ENCODE measurements at places on chromosomes 4 and X.
A peak's percentile ranks its signal among the peaks of the same experiment; 100 is the strongest.

GRCh38 chr4:164224871-164225270, 529.1 kb upstream of the SMIM31 start:
- H3K27me3 ChIP-seq, result no peaks in the 10 kb centered on the region
- H3K4me1 ChIP-seq, result no peaks in the 10 kb centered on the region
- no peak overlapping the region for H3K27ac ChIP-seq
- H3K36me3 ChIP-seq, result no peaks in the 10 kb centered on the region

DNA sequence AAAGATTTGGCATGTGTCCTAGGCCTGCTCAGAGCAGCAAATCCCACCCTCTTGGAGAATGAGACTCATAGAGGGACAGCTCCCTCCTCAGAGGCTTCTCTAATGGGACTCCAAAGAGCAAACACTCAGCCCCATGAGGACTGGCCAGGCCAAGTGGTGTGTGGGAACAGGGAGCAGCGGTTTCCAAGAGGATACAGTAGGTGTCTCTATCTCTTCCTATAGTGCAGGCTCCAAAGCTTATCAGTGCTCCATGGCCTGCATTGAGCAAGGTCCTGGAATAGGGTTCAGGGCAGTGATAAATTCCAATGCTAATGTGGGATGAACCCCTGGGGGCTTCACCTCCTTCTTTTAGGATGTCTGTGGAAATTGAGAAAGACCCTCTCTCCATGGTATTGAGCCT, 15.7 kb upstream of the MAGEA10 start:
- no peaks in the 10 kb centered on the region for H3K4me1 ChIP-seq
- no peaks in the 10 kb centered on the region for H3K27me3 ChIP-seq
- no peak overlapping the region for H3K27ac ChIP-seq
- DNase-seq, result no peak

DNA sequence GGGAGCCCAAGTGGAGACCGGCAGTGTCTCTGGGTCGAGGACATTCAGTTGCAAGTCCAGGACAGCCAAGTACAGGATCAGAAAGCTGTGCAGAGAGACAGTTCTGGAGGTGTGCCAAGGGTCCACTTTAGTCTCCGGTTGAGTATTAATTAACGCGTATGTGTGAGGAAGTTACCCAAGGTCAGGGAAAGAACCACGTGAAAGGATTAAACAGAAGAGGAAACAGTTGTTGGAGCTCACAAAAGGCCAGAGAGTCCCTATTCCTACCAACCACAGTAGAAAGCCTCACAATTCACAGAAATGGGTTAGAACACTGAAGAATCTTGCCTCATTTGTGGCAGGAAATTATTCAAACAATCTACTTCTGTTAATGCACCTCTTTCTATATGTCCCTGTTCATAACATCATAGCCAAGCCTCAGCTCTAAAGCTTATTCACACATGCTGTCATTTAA, 17.9 kb upstream of the NSUN7 start:
- no peaks in the 10 kb centered on the region for H3K27me3 ChIP-seq
- no peaks in the 10 kb centered on the region for H3K36me3 ChIP-seq
- H3K27ac ChIP-seq, result peak overlapping the region; percentile 3

GRCh38 chr4:86818841-86819240, 30.3 kb downstream of the SLC10A6 start:
- no peak overlapping the region for H3K27ac ChIP-seq
- no peak overlapping the region for H3K4me3 ChIP-seq
- H3K4me1 ChIP-seq, result peaks cover 14% of the 10 kb centered on the region
- no peak for DNase-seq
- H3K36me3 ChIP-seq, result peaks cover 28% of the 10 kb centered on the region

DNA sequence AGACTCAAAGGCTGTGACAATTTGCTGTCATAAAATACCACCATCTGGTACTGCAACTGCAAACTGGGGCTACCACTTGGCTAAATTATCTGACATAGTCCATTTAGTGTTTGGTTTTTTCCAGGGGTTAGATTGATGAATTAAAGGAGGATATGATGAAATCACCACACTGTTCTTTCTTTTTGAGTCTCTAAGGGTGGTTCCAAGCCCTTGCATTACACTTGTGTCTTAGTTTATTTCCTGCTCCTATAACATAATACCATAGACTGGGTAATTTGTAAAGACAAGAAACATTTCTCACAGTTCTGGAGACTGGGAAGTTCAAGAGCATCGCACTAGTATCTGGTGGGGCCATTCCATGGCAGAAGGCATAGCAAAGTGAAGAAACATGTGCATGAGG, 32.0 kb upstream of the CD38 start:
- H3K4me3 ChIP-seq, result no peak overlapping the region
- no peaks in the 10 kb centered on the region for H3K4me1 ChIP-seq
- H3K36me3 ChIP-seq, result no peaks in the 10 kb centered on the region
- no peak overlapping the region for H3K27ac ChIP-seq
- no peak for DNase-seq

DNA sequence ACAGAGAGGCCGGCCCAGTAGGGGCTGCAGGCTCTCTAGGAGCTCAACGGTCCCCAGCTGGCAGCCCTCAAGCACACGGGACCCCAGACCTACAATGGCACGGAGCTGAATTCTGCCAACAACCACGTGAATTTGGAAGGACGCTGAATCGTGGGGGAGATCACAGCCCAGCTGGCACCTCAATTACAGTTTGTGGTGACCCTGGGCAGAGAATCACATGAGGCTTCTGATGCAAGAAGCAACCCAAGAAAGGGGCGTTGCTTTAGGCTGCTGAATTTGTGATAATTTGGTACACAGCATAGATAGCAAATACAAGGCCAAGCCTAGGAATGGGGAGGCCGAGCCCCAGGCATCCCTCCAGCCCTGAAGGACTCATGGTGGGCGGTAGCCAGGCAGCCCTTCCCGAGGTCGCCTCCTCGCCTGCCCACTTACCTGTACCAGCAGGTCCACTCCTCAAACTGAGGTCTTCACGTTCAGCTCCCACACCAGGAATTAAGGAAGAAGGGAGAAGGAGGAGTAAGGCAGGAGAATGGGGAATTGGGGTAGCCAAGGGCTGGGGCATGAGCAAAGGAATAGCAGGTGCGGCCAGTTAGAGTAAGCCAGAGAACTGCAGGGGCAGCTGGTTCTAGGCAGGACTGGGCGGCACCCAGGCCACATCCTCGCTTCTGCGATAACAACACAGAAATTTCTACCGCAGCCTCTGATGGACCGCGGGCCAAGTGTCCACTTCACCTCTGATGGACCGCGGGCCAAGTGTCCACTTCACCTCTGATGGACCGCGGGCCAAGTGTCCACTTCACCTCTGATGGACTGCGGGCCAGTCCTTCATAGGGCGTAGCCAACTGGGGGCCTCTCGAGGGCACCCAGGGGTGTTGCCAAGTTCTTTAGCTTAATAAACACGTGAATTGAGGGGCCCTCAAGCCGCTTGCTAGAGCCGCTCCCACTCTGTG, 23.4 kb upstream of the HTRA3 start:
- peaks cover 3% of the 10 kb centered on the region for H3K27me3 ChIP-seq
- no peaks in the 10 kb centered on the region for H3K36me3 ChIP-seq
- DNase-seq, result no peak
- no peak overlapping the region for H3K27ac ChIP-seq
- no peak overlapping the region for H3K4me3 ChIP-seq

DNA sequence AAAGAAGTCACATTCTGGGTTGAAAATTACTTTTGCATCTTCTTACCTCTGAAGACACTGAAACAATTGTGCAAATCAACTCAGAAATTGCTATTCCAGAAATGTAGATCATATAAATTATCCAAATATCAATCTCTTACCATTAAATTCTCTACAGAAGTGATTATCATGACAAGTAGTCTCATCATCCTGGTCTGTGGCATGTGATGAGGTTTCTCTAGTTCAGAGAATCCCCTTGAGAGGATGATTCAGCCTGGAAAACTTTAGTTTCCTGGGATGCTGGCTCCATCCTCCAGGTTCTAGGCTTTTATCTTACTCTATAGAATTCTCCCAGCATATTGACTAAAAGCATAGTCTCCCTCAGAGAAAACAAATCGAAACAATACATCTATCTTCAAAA, 76.2 kb upstream of the S100G start:
- no peaks in the 10 kb centered on the region for H3K27me3 ChIP-seq
- H3K4me1 ChIP-seq, result peaks cover 12% of the 10 kb centered on the region
- DNase-seq, result no peak
- H3K36me3 ChIP-seq, result peaks cover 4% of the 10 kb centered on the region
- no peak overlapping the region for H3K27ac ChIP-seq

- DNase-seq, result no peak
- H3K4me1 ChIP-seq, result no peaks in the 10 kb centered on the region
- H3K27me3 ChIP-seq, result no peaks in the 10 kb centered on the region
- H3K36me3 ChIP-seq, result no peaks in the 10 kb centered on the region
These were observed 13.6 kb downstream of the SLC25A6 start for GRCh38 chrX:1378306-1378759.

GRCh38 chrX:115625572-115626301, 64.8 kb downstream of the PLS3 start:
- no peak for DNase-seq
- peaks cover 24% of the 10 kb centered on the region for H3K36me3 ChIP-seq
- no peak overlapping the region for H3K27ac ChIP-seq
- peaks cover 9% of the 10 kb centered on the region for H3K4me1 ChIP-seq
- H3K4me3 ChIP-seq, result no peak overlapping the region
- no peaks in the 10 kb centered on the region for H3K27me3 ChIP-seq

DNA sequence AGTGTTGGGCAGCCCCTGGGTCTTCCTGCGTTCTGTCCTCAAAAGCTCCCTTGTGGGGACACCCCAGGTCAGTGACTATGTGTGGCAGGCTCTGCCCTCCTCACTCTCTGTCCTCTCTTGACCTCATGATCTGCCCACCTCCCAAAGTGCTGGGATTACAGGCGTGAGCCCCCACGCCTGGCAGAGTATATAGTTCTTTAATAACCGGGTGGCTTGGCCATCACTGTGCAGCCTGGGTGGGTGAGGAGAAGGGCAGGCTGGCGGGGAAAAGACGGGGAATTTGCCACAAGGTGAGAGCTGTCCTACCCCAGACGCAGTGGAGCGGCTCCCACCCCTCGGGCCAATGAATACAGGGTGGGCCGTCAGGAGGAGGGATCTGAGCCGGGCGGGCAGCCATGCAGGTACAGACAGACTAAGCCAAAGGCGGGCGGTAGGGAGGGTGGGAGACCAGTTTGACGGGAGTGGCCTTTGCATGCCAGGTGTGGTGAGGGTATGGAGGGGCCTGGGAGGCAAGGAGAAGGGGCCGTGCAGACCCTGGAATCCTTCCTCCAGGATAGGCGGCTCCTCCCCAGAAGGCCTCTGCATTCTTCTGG, 2.5 kb downstream of the SH3BP2 start:
- no peaks in the 10 kb centered on the region for H3K27me3 ChIP-seq
- no peak overlapping the region for H3K27ac ChIP-seq
- no peaks in the 10 kb centered on the region for H3K4me1 ChIP-seq
- DNase-seq, result no peak
- H3K36me3 ChIP-seq, result no peaks in the 10 kb centered on the region

- DNase-seq, result no peak
- H3K4me3 ChIP-seq, result no peak overlapping the region
- peaks cover 21% of the 10 kb centered on the region for H3K4me1 ChIP-seq
- no peaks in the 10 kb centered on the region for H3K27me3 ChIP-seq
These were observed 168.5 kb upstream of the SH3RF1 start for GRCh38 chr4:169439244-169439643.

- H3K36me3 ChIP-seq, result peaks cover 20% of the 10 kb centered on the region
- H3K4me3 ChIP-seq, result no peak overlapping the region
- DNase-seq, result no peak
- no peak overlapping the region for H3K27ac ChIP-seq
- no peaks in the 10 kb centered on the region for H3K4me1 ChIP-seq
These were observed 31.7 kb downstream of the MAN2B2 start for GRCh38 chr4:6606465-6607235.

- no peak overlapping the region for H3K27ac ChIP-seq
- no peak for DNase-seq
- H3K4me3 ChIP-seq, result peak overlapping the region; percentile 80
- peaks cover 81% of the 10 kb centered on the region for H3K27me3 ChIP-seq
These were observed 2.4 kb downstream of the HMX1 start for GRCh38 chr4:8869002-8869897.

GRCh38 chr4:147057611-147058190, 112.0 kb upstream of the TTC29 start:
- H3K4me1 ChIP-seq, result peaks cover 24% of the 10 kb centered on the region
- H3K27ac ChIP-seq, result no peak overlapping the region
- no peaks in the 10 kb centered on the region for H3K27me3 ChIP-seq
- H3K4me3 ChIP-seq, result peak overlapping the region; percentile 78
- no peak for DNase-seq

DNA sequence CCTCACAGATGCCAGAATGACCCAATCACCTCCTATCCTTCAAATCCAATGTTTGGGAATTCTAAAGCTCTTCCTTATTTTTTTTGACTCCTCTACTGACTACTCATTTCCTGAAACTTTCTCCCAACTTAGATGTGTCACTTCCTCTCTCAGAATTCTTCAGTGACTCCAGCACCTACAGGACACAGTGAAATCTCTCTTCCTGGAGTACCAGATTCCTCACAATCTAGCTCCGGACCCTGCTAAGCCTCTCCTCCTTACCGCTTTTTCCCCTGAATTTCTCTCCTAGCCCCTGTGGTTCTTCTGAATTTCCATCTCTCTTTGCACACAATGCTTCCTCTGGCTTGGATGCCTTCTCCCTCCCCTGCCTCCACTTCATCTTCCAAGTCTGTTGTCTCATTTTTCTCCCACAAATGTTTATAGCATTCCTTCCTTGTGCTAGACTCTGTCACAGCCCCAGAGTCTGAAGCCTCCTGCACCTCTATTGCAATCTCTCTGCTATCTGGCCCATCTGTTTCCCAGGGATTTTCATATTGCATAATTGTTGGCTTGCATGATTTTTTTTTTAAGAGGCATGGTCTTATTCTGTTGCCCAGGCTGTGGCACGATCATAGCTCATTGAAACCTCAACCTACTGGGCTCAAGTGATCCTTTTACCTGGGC, 80.1 kb downstream of the ANAPC4 start:
- H3K36me3 ChIP-seq, result no peaks in the 10 kb centered on the region
- H3K27ac ChIP-seq, result no peak overlapping the region
- no peak overlapping the region for H3K4me3 ChIP-seq
- no peak for DNase-seq
- H3K4me1 ChIP-seq, result peaks cover 3% of the 10 kb centered on the region

DNA sequence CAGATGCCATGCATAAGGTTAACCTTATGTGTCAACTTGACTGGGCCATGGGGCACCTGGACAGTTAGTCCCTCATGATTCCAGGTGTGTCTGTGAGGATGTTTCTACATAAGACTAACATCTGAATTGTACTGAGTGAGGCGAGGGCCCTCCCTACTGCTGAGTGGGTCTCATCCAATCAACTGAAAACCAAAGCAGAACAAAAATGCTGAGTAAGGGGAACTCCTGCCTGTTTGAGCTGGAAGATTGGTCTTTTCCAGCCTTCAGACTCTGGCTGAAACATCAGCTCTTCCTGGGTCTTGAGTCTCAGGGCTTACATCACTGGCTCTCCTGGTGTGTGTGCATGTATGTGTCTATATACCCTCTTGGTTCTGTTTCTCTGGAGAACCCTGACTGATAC, 13.8 kb downstream of the NELFA start:
- H3K4me3 ChIP-seq, result no peak overlapping the region
- DNase-seq, result no peak
- peaks cover 10% of the 10 kb centered on the region for H3K4me1 ChIP-seq
- H3K36me3 ChIP-seq, result peaks cover 41% of the 10 kb centered on the region

GRCh38 chr4:142984871-142985585, 138.9 kb upstream of the INPP4B start:
- no peak overlapping the region for H3K27ac ChIP-seq
- H3K36me3 ChIP-seq, result no peaks in the 10 kb centered on the region
- no peak for DNase-seq
- no peak overlapping the region for H3K4me3 ChIP-seq
- no peaks in the 10 kb centered on the region for H3K4me1 ChIP-seq

- no peaks in the 10 kb centered on the region for H3K27me3 ChIP-seq
- H3K4me1 ChIP-seq, result no peaks in the 10 kb centered on the region
- no peaks in the 10 kb centered on the region for H3K36me3 ChIP-seq
- H3K27ac ChIP-seq, result no peak overlapping the region
These were observed 172.1 kb upstream of the SLC7A11 start for GRCh38 chr4:138414202-138414601.

All from type B pancreatic cell (in vitro differentiated cells).